RPMI7951 (cell line): ENCODE measurements at places on chromosomes 13 and 19.
A peak's percentile ranks its signal among the peaks of the same experiment; 100 is the strongest.

- no peak for DNase-seq
Measured at GRCh38 chr19:798415-799075, 1.3 kb downstream of the PTBP1 start.

DNA sequence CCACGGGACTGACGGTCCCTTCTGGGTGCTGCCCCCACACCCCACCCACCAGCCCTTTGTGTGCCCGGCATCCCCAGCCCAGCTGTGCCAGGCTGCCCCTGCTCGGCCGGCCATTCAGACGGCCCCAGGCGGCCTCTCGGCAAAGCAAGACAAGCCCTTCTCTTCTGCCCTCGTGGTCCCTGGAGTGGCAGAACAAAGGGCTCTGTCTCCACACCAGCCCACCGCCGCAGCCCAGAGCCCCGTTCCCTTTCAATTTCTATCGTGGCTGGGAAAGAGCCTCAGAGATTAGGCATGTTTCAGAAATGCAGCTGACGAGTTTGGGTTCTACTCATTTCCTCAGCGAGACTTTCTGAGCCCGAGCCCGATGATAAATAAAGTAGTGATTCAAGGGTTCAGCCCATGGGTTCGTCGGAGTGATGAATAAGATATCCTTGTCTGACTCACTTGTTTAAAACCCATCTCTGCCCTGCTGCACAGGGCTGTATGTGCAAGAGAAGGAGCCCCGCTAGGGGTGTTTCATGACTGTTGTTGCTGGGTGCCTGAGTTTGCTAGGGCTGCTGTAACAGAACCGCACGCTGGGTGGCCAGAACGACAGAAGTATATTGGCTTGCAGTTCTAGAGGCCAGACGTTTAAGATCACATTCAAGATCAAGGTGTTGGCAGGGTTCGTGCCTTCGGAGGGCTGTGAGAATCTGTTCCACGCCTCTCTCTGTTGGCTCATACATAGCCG, 4.3 kb downstream of the MYO9B start:
- peak; percentile 98 for DNase-seq

DNA sequence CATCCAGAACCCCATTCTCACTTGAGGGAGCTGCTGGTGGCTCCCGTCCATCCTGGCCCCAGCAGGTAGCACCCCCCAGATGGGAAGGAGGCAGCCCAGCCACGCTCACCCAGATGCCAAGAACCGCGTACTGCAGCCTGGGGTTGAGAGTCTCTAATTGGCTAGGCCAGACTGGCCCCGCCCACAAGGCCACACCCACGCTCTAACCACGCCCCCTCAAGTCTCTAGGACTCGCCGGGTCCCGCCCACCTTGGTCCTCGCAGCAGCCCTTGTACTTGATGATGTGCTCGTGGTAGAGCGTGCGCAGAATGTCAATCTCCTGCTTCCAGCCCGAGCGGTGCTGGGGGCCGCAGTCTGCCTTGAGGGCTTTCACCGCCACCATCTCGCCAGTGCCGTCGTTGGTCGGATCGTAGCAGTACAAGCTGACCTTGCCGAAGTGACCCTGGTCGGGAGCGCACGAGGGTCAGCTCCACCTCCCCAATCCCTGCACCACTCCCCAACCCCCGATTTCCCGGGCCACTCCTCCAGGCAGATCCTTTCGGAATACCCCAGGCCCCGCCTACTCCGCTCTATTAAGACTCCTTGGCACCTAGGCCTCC, 14.5 kb upstream of the ICAM3 start:
- no peak for DNase-seq

- DNase-seq, result no peak
Measured at GRCh38 chr19:23774524-23774971, 15.9 kb upstream of the ZNF681 start.

DNA sequence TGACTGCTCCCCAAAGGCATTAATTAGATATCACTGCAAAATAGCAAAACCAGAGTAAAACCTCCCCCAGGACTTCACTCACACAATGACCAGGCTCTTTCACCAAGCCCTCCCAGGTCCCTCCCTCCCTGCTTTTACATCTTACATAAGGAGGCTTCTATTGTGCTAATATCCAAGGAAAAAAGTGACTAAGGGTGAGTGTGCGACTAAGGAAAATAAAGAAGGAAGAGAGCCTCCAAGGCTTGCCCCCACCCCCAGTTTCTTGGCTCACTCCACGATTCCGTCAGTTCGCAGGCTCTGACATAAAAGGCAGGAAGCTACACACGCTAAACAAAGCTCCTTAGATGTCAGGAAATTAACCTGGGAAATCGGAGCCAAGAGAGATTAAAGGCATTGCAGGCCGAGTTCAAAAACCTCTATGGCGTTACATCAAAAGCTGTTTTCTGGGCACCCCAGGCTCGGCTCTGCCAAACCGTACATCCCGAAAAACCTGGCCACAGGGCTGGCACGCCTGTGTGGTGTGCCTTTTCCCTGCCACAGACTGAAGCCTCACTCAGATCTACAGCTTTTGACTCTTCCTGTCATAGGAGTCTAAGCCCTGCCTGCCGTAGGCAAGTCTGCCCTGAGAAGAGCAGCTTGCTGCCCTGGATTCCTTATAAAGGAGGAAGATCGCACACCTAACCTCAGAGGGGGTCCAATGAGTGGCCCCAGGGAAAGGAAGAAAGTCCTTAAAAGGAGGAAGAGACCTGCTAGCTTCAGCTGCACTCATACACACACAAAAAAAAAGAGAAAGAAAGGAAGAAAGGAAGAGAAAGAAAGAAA, 67.0 kb upstream of the SERP2 start:
- DNase-seq, result peak; percentile 99

DNA sequence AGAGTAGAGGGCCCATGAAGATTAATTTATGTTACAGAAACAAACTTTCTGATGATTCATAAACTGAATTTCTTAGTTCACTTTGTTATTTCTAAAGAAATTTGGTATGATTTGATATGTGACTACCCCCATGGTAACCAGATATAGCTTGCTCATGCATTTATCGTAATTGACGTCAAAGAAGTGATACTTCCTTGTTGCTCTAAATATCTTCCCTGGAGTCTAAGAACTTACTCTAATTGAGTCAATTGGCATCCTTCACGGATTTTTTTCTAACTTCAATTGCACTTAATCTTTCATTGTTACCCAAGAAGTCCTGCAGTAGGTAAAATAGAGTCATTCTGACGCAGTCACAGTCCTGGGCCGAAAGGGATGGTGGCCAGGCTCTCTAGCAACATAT, 240.9 kb downstream of the GPC5 start:
- DNase-seq, result no peak

DNA sequence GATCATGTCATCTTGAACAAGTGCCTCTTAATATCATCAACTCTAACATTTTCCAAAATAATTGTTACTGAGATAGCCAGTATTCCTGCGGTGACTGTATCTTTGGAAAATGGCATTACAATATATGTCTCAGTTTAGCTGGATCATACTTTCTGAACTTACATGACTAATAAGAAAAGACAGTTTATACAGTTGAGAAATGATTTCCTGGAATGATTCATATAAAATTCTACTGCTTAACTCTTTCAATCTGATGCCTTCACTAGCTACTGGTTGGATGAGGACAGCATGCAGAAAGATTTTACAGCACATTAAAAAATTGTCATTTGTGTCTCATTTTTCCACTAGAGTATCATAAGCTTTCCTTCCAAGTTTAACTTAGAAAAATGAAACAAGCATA, 302.1 kb downstream of the PCDH17 start:
- DNase-seq, result no peak

DNA sequence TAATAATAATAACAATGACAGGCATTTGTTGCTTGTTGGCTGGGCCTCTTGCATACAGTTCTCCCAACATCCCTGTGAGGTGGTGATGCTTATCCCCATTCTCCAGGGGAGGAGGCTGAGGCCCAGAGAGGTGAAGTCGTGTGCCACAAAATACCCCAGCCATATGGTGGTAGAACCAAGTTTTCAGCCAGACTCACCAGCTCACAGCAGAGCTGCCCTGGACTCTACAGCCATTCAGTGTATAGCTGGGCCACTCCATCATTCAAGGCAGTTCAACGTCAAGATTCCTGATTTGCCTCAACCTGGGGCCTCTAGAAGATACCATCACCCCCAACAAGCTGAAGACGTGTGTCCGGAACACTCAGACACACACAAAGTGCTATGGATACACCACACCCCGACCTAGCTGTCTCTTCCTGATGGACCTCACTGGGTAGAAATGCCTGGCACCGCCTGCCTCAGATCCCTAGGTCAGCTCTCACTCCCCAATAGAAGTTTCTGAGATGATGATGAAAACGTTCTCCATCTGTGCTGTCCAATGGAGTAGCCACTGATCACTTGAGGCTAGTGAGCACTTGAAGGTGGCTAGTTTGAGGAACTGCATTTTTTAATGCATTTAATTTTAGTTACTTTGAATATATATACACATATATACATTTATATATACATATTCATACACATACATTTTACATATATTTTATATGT, 4.3 kb upstream of the CEACAM19 start:
- no peak for DNase-seq

- no peak for DNase-seq
Measured at GRCh38 chr19:435056-435706, 25.7 kb downstream of the SHC2 start.

GRCh38 chr19:7888145-7888825, at the start of gene LRRC8E:
TSS of gene LRRC8E (plus strand) at chr19:7888510. CDS start at chr19:7895604, 7,094 bp downstream.
- peak; percentile 72 for DNase-seq

- DNase-seq, result peak; percentile 61
Measured at GRCh38 chr19:49746206-49746958, 16.7 kb downstream of the TSKS start.

- no peak for DNase-seq
Measured at GRCh38 chr13:71513411-71514033, 353.5 kb downstream of the DACH1 start.
